Stimulated activated CD4-positive, alpha-beta T cell treated with anti-CD3 and anti-CD28 coated beads, Interleukin-1b, Interleukin-23, amount 100 ng/mL, for 1 hour (primary cell): ENCODE measurements at places on chromosomes 2 and 18.

GRCh38 chr18:10783941-10784340, 258.1 kb downstream of the NAPG start:
- DNase-seq, result no peak

DNA sequence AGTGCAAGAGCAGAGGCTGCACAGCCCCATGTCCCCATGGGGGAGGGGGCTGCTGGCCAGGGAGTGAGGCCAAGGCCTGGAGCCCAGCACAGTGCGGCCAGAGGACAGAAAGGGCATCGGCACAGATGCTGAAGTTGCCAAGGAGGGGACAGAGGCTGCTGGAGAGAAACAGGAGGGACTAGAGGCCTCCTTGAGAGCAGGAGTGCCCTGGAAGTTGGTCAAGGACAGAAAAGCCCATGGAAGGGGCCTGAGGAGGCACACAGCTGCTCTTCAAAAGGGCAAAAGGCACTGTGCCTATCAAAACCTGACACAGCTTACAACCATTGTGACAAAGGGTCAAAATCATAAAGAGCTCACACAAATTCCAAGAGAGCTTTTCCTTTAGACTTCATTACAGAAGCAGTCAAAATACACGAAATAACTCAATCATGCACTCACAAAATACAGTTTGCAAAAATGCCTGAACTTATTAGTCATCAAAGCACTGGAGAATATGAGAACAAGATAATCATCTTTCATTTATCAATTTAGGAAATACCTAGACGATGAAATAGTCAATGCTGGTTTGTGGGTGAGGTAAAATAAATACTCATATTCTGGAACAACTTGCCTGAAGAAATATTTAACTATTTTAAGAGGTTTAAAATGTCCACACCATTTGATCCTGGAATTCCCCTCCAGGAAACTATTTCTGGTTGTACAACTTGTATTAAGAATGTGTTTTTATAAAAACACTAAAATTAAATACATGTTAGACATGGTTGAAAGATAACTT, 79.6 kb downstream of the USP40 start:
- no peak for DNase-seq

DNA sequence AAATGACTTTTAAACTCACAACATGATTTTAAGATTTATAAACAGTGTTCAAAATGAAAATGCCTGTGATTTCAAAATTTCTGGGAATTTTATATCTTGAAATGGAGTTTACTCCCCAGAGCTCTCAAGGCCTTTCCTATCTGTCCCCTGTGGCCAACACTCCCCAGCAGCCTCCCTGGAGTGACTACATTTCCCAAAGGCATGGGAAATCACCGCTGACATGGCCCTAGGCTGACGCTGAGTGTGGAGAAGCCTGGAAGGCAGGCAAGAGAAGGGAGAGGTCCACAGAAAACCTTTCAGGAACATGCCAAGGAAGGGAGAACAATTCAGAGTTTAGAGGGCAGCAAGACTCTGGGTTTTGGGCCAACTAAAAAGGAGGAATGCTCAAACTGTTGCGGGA, 20.2 kb upstream of the ZFP36L2 start:
- DNase-seq, result no peak

DNA sequence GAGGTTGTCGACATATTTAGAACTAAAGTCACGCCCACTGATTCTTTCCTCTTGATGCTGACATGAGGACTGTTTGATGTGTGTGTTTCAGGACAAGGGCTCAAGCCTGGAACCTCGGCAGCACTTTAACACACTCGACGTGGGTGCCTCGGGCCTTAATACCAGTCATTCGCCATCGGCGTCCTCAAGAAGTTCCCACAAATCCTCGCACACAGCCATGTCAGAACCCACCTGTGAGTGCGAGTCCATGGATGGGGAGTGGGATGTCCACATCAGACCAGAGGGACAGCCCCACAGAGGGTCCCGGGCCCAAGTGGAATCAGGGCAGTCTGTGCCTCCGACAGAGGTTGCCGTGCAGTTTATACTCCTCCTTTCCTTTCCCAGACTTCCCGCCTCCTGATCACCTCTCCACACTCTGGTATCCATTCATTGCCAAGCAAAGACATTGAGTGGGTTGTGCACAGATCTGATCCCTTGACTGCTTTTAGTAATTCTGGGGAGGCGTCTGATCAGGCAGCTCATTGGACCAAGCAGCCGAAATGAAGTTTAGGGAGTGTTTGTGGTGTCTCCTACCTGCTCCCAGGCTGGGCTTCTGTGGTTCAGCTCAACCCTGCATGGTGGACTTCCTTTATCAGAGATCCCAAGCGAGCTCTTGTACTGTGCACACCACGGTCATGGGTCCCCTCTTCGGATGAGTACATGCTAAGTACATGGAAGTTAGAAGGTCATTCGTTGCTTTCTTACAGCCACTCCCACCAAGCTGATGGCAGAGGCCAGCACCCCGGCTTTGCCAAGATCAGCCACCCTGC, 27.2 kb upstream of the RPL31 start:
- no peak for DNase-seq

- no peak for DNase-seq
These were observed 230.8 kb upstream of the RAB6C start for GRCh38 chr2:129748653-129749052.

DNA sequence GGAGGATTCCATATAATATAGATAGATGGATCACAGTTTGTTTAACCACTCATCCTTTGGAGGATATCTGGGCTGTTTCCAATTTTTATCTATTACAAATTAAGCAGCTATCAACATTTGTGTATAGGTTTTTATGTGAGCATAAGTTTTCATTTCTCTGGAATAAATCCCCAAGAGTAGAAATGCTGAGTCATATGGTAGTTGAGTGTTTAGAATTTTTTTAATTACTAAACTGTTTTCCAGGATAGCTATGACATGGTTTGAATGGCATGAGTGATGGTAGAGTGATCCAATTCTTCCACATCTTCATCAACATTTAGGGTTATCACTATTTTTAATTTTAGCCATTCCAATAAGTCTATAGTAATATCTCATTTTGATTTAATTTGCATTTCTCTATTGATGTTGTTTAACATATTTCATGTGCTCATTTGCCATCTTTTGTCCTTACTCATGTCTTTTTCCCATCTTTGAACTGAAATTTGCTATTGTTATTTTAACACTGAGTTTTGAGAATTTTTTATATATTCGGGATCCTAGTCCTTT, 31.4 kb downstream of the ABCB11 start:
- no peak for DNase-seq

GRCh38 chr2:178072000-178072382, 586 bp downstream of the PDE11A start:
- DNase-seq, result no peak

GRCh38 chr18:47746615-47747014, 183.8 kb downstream of the SMAD2 start:
- DNase-seq, result no peak

- no peak for DNase-seq
These were observed 22.3 kb downstream of the CD8A start for GRCh38 chr2:86768189-86768949.

DNA sequence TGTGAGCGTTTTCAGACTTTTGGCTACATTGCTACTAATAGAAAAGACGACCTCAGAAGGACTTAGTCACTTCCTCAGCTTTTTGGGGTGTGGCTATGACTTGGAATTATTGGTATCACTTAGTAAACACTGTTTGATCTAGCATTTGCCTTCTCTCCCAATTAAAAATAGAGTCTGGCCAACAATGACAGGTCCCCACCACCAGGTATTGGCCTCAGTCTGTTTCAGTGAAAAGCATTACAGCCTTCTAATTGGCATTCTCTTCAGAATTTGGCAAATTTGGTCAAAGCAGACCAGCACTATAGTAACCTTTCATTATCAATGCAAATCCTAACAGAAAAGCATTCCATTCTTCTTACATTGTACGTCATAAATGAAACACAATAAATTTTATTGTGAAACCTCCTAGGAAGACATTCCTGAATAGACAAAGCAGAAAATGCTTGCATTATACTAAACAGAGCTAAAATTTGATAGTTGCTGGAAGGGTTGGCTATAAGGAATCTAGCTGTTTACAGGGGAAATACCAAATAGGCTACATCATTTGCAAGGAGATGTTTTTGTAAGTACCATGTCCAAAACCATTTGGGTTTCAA, 613.9 kb downstream of the IRS1 start:
- no peak for DNase-seq

DNA sequence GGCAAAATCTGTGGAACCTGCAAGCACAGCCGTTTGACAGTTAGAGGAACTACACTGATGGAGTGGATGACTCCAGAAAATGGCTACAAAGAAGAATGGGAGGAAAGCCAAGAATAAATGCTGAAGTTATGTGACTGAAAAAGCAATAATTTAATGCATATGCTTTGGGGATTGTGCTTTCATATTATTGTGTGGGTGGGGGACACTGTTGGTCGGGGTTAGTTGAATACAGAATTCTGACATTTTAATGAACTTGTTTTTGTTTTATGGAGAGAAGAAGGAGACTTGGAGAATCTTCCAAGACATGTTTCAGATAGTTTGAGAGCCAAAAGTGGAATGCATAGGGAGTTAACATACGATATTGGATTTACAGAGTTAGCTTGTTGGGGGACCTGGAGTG, 68.5 kb downstream of the NRP2 start:
- no peak for DNase-seq

DNA sequence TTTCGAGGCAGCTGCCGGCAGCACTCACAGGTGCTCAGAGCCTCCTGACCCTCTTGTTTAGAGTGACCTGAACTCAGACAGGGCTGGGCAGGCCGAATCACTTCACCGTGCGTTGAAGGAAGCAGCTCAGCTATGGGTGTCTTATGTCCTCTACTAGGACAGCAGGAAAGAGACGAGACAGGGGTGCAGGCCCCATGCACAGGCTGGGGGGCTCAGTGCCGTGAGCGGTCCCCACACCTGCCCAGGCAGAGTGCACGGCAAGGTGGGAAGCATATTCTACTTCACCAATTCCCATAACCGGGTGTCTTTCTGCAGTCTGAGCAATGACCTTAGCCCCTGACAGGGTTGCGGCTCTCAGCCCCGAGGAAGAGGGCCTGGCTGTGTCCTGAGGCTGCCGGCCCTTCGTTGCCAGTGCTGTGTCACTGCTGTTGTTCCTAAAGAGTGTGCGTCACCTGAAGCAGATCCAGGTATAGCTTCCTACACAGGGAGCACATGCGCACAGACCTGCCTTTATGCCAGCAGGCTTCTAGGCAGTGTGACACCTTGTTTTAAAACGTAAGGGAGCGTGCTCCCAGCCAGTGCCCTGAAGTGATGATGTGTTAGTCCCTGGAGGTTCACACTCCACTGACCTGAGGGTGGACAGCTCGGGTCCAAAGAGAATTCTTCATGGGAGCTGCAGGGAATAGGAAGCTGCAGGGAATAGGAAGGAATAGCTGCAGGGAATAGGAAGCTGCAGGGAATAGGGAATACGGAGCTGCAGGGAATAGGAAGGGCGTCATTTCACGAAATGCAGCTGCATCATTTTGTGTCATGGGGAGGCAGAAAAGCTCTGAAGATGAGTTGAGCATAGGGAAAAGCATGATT, 207.9 kb upstream of the SALL3 start:
- no peak for DNase-seq

- no peak for DNase-seq
These were observed 87.4 kb downstream of the STK39 start for GRCh38 chr2:168159754-168160585.

DNA sequence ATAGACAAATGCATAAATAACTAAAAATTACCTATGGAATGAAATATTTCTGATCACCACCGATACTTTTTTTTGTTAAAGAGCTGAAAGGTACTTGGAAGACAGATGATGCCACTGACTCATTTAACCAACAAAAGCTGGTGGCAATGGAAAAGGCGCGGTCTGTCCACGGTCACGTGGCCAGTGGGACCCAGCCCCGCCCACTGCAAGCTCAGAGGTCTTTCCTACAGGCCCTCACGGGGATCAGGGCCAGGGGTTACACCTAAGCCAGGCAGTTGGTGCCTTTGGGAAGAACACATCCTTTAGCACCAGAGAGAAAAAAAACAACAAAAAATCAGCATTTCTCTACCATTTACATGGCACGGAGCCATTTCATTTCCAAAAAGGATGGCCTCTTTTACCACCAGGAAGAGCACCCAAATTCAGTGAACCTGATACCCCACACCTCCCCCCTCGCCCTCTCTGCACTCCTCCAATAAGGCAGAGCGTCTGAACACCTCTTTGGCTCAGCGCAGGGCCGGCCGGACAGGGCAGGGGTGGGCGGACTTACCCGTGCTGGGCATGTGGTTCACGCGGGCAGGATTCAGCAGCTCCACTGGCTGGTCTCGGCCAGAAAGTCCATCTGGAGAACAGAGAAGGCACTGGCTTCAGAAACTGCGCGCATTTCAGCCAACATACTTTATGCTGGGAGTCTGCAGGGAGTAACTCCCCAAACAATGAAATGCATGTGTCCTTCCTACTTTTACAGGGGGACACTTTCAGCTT, 164.6 kb downstream of the HDAC4 start:
- DNase-seq, result no peak

GRCh38 chr2:43269074-43269572, 42.7 kb upstream of the ZFP36L2 start:
- DNase-seq, result no peak

DNA sequence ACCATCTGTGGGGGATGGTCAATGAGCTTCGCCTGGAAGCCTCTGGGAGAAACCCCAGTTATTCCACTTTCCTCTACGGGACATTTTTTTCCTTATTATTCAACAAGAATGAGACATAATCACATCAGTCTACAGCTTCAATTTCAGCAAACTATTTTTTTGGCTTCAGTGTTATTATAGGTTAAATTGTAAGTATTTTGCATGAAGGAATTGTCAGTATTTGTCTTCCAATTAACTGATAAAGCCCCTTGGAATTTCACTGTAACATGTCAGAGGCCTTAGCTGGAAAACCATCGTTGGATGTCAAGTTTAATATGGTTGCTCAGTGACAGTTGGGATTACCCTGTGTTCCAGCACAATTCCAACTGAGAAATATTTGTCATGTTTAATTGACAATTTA, 480.9 kb upstream of the CHST9 start:
- DNase-seq, result no peak

DNA sequence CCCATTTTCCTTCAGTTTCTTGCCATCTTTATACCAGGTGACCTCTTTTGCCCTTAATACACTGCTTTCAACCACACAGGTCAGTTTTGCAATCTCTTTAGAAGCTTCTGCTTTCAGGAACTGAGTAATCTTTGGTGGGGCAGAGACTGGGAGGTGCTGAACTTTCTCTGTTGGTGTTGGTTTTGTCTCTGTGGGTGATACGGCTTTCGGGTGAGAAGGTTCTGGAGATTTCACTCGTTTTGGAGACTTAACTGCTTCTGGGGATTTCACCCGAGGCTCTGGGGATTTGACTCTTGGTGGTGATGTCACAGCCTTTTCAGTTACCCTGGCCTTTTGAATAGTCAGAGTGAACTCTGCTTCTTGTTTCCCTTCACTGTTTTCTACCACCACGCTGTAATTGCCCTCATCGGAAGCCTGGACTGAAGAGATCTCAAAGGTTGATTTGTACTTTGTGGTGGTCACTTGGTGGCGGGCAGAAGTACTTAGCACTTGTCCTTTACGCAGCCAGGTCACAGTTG, 50.4 kb downstream of the PLEKHA3 start:
- no peak for DNase-seq

DNA sequence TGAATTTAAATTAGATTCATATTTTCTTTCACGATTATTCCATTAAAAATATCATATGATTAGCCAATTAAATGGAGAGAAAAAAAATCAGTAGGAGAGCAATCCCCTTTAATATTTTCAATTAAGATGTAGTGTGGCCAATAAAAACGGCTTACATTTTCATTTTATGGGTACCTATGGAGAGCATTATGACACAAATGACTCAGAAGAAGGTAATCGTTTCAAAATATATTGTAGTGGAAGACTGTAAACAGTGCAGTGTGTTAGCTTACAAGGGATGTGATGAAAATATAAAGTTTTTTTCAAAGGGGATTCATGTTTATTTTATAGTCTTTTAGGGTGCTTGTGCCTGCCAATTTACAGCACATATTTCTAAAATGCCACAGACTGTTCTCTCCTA, 1507.4 kb upstream of the CELF4 start:
- no peak for DNase-seq

GRCh38 chr2:229805559-229805958, 91.2 kb upstream of the DNER start:
- DNase-seq, result no peak
